ENCODE measurements at places on chromosomes 16 and 17.

- no peak for DNase-seq
Observed at GRCh38 chr17:62751060-62751691, 56.9 kb downstream of the MARCHF10 start.

- no peak for DNase-seq
Observed at GRCh38 chr16:78915811-78916345, 684.7 kb downstream of the MAF start.

DNA sequence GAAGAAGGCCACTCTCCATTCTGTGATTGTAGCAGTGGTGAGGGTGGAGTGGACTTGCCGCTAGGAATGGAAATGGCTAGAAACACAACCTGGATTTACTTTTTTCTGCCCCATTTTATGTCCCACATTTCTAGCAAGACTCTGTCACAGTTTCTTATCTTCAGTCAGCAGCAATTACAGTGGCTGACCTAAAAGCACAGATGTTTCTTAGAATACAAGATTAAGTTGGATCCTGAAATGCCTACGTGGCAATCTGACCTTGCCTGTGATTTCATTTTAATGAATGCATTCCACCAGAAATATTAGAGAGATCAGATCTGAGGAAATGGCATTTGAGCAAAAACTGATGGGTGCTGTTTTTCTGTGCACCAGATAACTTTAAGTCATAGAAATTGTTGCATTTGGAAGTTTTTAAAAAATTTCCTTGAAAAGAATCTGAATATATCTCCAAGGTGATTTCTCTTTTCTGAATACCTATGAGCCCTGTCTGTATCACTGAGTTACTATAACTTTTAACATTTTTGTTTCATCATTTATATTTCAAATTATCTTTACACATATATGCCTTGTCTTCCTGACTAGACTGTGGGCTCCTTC lies 5.4 kb downstream of the HEATR3 start:
- DNase-seq, result no peak

- no peak for DNase-seq
Observed at GRCh38 chr16:68740628-68741346, 3.7 kb downstream of the CDH1 start.

- peak; percentile 90 for DNase-seq
Observed at GRCh38 chr16:81737885-81738536, 41.1 kb upstream of the PLCG2 start.

DNA sequence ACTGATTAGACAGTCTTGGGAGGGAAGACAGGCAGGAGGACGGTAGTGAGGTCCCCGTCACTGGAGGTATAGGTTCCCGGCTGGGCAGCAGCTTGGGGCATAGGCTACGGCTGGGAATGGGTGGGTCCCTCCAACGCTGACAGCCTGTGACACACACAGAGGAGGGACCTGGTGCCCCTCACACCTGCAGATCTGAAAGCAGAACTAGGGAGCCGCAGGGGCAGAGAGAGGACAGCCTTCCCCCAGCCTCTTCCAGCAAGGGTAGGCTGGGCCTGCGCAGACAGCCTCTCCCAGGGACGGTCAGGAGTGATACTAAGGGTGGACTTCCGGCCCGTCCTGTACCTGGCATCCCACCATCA lies 2.0 kb downstream of the P2RX1 start:
- no peak for DNase-seq

DNA sequence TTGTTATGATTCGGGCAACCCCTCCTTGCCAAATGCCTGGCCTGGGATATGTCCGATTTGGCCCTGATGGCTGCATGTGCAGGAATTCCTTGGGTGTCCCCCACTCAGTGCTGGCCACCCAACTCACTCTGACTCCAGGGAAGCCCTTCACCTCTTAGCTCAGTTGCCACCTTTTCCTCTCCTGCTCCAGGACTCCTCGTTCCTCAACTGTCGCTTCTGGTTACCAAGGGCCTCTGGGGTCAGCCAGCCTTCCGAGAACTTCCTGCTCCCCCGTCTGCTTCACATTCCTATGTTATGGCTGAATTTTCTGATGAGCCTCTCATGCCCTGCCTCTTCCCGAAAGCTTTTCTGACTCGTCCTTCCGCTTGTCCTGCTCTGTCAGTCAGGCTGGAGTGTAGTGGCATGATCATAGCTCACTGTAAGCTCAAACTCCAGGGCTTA lies 63.5 kb downstream of the SPACA3 start:
- no peak for DNase-seq

- no peak for DNase-seq
Observed at GRCh38 chr17:42543190-42544079, 7.4 kb downstream of the NAGLU start.

DNA sequence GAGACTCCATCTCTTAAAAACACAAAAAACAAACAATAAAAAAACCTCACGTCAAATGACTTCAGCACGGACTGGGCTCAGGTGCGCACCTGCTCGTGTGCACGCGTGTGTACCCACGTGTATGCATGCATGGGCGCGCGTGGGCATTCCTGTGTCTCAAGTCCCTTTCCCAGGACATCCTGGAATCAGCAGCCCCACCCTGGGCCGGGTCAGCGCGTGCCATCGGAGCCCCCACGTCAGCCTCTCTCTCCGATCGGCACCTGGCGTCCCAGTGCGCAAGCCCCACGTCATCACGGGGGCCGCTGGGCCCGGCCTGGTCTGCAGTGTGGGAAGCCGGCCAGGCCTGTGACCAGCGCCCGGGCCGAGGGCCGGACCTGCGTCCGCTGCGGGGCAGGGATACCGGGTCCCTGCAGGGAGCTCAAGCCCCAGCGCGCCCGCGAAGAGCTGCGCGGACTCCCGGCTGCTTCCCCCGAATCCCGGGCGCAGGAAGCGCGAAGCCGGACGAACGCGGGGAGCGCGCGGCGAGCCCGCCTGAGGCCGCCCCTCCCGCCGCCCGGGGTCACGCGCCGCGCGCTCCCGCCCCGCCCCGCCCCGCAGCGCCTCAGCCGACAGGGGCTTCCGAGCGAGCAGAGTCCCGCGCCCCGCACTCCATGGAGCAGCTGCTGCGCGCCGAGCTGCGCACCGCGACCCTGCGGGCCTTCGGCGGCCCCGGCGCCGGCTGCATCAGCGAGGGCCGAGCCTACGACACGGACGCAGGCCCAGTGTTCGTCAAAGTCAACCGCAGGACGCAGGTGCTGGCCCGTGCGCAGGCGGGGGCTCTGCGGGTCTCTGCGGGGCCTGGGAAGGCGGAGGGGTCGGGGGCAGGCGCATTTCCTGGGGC lies at the start of gene FN3K:
Gene FN3K (plus strand): TSS at position 629 of the 880 bp plus-strand sequence. CDS start 22 bp downstream, at position 651.
- DNase-seq, result peak; percentile 53

GRCh38 chr16:4611337-4612021 lies 3.2 kb downstream of the UBALD1 start:
- DNase-seq, result no peak

GRCh38 chr16:46737621-46738214 lies 10.4 kb downstream of the MYLK3 start:
- DNase-seq, result no peak

GRCh38 chr16:28935924-28936783 lies 4.4 kb downstream of the CD19 start:
- peak; percentile 89 for DNase-seq

DNA sequence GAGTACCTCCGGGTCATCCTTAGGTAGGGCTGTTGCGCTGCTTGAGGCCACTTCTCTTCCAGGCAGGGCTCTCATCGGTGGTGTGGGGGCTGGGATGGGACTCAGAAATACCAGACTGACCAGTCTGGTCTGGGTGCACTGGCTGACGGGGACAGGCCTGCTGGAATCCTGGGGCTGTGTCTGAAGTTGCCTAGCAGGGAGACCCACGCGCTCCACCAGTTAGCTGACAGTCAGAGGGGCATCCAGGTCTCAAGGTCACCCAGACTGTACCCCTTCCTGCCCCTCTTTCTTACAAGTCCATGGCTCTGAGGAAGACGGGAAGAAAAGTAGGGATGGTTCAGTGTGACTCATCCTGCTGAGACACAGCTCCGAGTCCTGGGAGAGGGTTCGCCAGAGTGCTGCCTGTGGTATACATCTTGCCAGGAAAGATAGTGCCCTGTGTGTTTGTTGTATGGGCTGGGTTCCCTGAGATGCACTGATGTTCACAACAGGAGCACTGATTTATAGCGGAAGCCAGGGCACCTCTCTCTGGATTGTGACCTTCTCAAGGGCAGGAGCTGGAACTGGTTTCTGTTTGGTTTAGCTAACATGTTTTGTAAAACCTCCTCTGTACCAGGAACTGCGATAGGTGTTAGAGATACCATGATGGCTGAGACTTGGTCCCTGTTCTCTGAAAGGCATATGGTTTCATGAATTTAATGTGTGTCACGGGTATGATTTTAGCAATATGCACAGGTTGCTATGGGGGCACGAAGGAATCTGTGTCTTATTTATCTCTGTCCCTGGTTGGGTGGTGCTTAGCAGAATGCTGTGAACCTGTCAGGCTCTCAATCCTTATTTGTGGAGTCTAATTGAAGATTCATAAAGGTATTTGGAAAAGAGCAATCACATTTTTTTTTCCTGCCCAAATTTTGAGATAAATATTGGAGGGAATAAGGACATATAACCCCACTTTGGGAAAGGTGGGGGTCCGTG lies 97.5 kb downstream of the OR1D5 start:
- no peak for DNase-seq

DNA sequence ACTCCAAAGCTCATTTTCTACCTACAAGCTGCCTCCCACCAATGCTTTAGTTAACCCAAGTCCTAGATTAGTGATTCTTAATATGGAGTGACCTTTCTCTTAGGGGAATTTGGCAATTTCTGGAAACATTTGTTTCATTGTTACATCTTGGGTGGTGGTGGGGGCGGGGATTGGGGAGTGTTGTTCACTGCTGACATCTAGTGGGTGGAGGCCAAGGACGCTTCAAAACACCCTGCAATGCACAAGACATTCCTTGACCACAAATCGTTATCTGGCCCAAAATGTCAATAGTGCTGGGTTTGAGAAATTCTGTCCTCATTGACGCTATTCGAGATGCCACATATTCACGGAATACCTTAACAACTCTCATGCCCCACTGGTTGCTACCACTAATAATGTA lies 282.9 kb downstream of the RBFOX1 start:
- DNase-seq, result no peak

DNA sequence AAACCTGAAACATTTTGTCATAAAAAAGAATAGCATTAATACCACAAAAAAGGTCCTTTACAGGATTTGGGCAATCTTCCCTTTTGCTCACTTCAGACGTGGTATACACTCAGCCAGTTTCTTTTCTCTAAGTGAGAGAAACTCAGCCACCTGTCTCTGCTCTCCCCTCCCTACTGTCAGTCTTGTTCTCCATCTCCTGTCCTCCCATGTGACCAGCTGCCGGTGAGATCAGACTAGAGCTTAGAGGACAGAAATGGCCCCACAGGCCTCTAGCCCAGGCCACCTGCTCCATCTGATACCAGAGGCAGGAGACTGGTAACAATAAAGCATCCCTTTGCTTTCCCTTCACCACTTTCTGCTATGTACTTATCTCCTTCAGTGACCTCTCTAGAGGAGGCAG lies 34.9 kb downstream of the CMC2 start:
- no peak for DNase-seq

DNA sequence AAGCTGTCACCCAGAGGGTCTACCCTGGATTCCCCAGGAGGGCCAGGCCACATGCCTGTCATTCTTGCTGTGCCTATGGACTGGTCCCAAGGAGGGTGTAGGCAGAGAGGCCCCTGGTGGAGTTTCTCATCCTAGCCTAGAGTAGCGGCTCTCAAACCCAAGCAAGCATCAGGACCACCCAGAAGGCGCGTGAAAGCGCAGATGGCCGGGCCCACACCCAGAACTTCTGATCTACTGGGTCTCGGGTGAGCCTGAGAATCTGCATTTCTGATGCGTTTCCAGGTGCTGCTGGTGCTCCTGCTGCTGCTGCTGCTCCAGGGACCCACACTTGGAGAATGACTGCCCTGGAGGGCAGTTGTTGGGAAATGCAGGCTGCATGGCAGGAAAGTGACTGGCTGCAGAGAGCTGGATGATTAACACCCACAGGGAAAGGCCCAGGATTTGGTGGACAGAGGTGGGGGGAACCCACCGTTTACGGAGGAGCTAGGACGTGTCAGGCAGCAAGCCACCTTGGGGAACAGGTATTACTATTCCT lies 9.5 kb upstream of the OSGIN1 start:
- DNase-seq, result no peak

- peak; percentile 81 for DNase-seq
Observed at GRCh38 chr17:78132084-78132676, 1.6 kb downstream of the TMC8 start.

GRCh38 chr16:4675864-4676786 lies 17.2 kb upstream of the NUDT16L1 start:
- peak; percentile 77 for DNase-seq

DNA sequence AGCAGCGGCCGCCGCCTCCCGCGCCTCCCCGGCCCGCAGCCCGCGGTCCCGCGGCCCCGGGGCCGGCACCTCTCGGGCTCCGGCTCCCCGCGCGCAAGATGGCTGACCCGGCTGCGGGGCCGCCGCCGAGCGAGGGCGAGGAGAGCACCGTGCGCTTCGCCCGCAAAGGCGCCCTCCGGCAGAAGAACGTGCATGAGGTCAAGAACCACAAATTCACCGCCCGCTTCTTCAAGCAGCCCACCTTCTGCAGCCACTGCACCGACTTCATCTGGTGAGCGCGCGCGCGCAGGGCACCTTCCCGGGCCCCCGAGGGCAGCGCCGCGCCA lies 258 bp downstream of the PRKCB start:
- no peak for DNase-seq

- no peak for DNase-seq
Observed at GRCh38 chr16:10009684-10010083, 172.5 kb downstream of the GRIN2A start.

All from stimulated activated CD4-positive, alpha-beta T cell treated with anti-CD3 and anti-CD28 coated beads, Interleukin-15, amount 100 ng/mL, for 24 hours (primary cell).